ENCODE measurements at places on chromosomes 4 and X. TPM values are rescaled to one million over a fixed set of nuclear protein-coding genes. Genes with fewer than 3 reads are reported as not detected.

The BCORL1 gene
- 10.1 TPM for total RNA-seq

- DNase-seq = no peak
Observed at GRCh38 chrX:69357317-69357716, 146.8 kb upstream of the NALF2 start.

DNA sequence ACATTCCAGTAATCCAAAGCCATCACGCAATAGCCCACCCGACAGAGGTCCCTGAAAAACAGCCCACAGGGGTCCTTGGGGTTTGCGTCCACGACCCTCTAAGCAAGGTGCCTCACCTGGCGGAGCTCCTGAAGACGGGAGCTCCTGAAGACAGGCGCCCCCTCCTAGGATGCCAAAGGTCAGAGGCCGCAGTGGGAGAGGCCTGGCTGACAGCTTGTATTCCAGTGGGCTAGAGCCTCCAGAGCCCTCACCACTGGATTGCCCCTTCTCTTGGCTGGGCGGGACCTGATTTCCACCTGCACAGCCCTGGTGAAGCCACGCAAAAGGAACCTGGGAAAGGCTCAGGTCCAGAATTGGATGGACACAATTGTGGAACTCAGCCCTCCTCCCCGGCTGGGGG lies 29.7 kb upstream of the WFS1 start:
- no peak for DNase-seq

DNA sequence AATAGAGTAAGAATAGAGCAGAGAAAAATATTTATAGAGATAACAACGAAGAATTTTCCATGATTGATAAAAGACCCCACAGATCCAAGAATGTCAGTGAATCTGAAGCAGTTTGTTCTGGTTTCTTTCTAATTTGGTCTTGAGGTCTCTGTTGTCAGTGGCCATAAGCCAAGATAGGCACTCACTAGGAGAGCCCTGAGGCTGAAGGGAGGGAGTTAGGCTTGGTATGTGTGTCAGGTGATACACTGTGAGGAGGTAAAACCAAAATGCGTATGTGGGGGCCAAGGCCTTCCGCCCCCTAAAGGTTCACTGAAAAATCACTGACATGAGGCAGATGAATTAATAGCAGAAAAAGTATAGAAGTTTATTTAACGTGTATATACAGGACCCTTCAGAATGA lies 382.3 kb upstream of the HTR2C start:
- no peak for DNase-seq

GRCh38 chrX:74890676-74891430 lies 34.4 kb downstream of the NEXMIF start:
- DNase-seq = no peak

The GLUD2 gene
- total RNA-seq = 19.6 TPM

The DUSP21 gene
- total RNA-seq = not detected

The ETNPPL gene
- total RNA-seq = 0.35 TPM

All from Calu3 (cell line).